SK-N-DZ (cell line): ENCODE measurements at places on chromosomes 6 and 20.

GRCh38 chr6:34341481-34341971, 50.9 kb downstream of the NUDT3 start:
- no peak for DNase-seq

GRCh38 chr6:142550310-142551063, 248.7 kb downstream of the ADGRG6 start:
- no peak for DNase-seq

DNA sequence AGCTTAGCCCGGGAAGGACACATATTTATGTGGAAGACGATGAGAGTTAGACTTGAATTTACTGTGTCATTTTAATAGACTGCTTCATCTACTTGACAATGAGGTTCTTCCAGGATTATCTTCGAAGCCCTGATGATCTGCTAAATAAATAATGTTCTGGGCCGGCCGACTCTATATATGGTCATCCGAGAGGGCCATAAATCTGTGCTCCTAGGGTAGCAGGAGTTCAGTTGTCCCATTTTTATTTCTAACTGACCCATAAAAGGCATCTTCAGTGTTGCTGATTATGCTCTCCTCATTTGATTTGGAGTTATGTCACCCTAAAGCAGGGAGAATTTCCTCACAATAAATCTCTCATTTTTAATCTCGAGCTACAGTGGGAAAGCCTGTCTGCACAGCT, 217.1 kb downstream of the SLC24A3 start:
- DNase-seq = no peak

GRCh38 chr6:53938810-53939209, 144.0 kb downstream of the LRRC1 start:
- DNase-seq = no peak

DNA sequence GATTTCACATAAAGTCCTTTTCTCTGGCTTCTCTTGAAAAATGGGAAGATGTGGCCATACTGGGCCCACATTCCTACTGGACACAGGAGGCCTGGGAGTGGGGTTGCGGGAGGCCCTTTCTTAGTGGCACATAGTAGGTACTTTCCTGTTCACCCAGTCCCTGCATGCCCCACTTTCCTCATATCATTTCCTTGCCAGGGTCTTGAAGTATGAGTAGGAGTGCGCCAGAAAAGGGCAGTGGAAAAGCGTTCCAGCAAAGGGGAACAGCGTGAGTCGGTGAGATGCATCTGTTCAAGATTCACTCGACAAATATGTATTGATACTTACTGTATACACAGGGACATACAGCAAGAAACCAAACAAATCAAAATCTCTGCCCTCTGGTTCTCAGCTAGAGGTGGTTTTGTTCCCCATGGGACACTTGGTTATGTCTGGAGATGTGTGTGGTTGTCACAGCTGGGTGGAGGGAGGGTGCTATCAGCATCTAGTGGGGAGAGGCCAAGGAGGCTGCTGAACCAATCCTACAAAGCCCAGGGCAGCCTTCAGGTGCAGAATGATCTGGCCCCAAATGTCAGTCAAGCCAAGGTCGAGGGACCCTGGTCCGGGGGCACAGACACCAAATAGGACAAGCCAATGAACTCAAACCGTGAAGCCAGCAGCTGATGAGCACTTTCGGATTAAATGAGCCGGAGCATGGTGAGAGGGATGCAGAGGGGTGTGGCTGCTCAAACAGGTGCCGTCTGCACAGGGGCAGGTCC, 151.4 kb downstream of the CEBPB start:
- DNase-seq = no peak

- peak; percentile 48 for DNase-seq
Observed at GRCh38 chr20:20568604-20569205, 143.7 kb downstream of the RALGAPA2 start.

GRCh38 chr6:41289815-41290214, 3.3 kb upstream of the TREM1 start:
- DNase-seq = no peak

DNA sequence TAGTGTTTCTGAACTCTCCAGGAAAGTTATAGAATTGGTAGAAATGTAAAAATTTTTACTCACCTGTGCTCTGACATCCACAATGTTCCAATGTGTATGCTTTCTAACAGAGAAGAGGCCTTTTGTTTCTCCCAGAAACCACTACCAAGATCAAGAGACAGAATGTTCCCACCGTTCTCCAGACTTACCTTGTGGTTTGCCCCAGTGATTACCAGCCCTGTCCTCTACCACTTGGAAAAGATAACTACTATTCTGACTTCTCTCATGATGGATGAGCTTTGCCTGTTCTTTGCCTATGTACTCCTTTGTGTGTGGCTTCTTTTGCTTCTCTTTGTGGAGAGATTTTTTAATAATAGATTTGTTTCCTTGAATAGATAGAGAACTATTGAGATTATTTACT, 173.0 kb upstream of the SCGN start:
- no peak for DNase-seq

GRCh38 chr6:104301951-104302350, 557.8 kb downstream of the HACE1 start:
- DNase-seq = no peak

GRCh38 chr6:138001750-138002349, 105.4 kb downstream of the PERP start:
- DNase-seq = peak; percentile 31

- DNase-seq = no peak
Observed at GRCh38 chr20:41782730-41783406, 164.7 kb upstream of the CHD6 start.

DNA sequence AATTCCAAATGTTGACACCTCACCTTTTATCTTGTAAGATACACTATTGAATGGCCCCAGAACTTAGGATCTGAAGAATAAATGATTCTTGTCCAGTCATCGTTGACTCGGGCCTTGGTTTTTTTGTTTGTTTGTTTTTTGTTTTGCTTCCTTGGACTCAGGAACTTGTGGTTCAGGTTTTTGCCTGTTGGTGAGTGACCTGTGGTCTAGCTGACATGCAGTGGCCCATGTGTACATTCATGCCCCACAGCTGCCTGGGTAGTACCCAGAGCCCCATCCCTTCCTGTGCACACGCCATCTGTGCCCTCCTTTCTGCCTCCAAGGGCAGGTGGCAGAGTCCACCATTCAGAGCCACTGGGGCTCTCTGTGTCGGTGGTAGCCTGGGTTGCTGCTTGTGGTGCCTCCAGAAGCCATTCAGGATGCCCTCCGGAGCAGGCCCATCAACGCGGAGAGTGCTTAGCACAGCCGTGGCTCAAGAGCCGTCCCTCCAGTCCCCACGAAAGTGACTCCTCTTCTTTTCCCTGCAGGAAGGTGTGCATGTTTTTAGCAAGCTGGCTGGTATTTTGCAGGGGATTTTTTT, 85.9 kb downstream of the SYNJ2 start:
- DNase-seq = no peak

DNA sequence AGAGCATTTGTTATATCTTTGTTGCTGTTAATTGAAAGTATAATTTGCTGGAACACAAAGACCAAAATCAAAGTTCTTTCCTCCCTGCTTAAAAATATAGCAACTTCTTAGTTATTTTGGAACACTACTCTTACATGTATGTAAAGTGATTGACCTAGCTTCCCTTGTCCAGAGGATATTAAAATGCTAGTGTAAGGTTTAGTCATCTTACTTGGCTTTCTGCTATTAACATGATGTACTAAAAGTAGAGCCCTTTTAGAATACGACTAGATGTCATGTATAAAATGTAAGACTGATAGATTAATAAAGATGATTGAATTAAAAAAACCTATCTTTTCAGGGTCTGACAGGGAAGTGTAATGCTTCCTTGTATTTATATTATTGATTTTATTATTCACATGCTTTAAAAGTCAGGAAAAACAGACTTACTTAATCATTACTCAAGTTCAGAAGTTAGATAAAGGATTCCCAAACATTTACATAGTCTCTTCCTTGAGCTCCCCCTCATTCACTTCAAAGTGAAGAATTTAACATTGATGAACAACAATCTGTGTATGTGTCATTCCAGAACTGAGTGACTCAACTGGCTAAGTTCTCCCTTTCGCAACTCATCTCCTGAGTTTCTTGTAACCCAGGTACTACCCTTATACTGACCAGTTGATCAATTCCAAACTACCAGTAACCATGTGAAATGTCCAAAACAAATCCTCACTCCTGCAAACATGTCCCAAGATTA, 50.9 kb downstream of the BTBD9 start:
- DNase-seq = no peak

GRCh38 chr6:157376241-157376640, 4.7 kb upstream of the ZDHHC14 start:
- no peak for DNase-seq

GRCh38 chr6:150412221-150412620, 43.4 kb downstream of the IYD start:
- DNase-seq = no peak

GRCh38 chr6:44082872-44083321, 44.4 kb downstream of the MRPL14 start:
- no peak for DNase-seq

DNA sequence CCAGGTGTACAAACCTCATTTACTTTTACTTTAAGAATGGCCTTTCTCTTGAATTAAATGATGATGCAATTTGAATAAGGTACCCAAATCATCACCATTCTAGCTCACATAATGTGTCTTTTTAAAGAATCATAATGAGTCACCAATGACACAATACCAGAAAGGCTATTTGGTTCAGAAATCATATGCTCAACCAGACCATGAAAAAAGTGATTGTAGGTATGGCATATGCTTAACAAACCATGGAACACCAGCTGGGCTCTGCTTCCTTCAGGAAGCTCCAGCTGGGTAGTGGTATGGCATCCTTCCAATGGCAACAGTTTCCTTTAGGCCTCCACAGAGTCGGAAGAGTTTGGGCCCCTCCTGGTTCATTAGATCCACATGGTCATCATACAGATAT, 128.2 kb downstream of the FRK start:
- no peak for DNase-seq

GRCh38 chr20:43383026-43383795, 74.5 kb upstream of the SRSF6 start:
- no peak for DNase-seq

- DNase-seq = no peak
Observed at GRCh38 chr6:138005846-138006245, 101.4 kb downstream of the PERP start.

- DNase-seq = no peak
Observed at GRCh38 chr6:90596967-90597539, 10.2 kb upstream of the MAP3K7 start.

DNA sequence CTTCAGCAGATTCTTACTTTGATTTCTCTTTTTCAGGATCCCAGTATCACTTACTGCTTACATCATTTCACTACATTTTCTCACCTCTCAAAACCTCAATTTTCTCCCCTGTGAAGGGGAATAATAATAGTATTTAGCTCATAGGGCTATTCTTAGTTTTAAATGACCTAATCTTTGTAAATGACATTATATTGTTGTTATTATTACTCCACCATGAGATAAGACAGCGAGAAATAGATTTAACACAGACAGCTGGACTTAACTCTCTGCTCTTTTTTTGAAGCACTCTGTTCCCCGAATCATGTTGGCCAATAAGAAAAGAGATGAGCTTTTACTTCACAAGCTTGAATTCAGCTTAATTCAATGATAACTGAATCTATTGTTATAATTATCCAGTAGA, 108.5 kb upstream of the QKI start:
- no peak for DNase-seq

DNA sequence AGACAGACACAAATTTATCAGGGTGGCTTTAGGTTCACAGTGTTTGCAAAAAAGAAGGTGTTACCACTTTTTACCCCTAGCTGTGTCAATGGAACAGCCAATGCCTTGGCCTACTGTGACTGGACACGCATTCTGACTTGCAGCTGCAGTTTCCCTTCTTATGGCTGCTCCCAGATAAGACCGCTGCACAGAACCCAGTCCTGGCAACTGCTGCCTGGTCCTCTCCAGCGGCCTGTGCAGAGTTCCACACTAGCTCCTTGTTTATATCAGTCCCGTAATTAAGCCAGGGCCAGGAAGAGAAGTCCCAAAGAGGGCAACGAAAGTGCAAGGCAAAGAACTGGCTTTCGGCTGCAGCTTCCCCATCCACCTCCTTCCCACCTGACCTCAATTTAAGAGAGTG, 283.0 kb downstream of the FOXC1 start:
- DNase-seq = no peak

GRCh38 chr20:58251979-58252591, 23.6 kb upstream of the ANKRD60 start:
- DNase-seq = no peak

DNA sequence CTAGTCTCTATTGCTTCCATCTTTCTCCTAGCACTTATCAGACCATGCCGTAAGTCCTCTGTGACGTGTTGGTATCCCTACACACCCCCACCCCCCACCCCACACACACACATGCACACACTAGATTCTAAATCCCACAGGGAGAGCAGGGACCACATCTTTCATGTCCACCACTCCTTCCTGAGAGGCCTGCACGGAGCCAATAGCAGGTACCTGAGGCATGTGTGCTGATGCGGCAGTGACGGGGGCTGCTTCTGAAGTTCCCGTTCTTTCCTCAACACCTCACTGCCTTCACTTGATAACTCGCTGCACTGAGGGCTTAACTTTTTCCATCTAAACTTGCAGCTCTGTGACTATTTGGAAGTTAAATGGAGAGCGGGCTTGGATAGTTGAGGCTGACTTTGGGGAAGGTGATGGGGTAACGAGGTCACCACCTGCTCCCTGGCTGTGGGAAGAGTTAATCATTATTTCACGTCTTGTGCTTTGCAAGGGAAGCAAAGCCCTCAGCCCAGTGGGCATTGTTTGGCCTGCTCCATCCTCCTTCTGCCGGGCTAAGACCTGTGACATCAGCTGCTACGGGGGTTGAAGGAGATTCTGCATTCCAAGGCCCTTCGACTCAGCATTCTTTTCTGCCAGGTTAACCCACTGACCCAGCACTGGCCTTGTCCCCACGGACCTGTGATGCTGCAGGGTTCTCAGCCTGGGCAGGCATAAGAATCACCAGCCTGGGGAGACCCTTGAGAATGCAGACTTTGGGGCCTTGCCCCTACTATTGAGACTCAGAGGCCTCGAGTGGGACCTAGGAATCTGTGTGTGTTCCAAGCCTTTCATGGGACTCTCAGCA, 187.8 kb downstream of the ANKRD60 start:
- no peak for DNase-seq

DNA sequence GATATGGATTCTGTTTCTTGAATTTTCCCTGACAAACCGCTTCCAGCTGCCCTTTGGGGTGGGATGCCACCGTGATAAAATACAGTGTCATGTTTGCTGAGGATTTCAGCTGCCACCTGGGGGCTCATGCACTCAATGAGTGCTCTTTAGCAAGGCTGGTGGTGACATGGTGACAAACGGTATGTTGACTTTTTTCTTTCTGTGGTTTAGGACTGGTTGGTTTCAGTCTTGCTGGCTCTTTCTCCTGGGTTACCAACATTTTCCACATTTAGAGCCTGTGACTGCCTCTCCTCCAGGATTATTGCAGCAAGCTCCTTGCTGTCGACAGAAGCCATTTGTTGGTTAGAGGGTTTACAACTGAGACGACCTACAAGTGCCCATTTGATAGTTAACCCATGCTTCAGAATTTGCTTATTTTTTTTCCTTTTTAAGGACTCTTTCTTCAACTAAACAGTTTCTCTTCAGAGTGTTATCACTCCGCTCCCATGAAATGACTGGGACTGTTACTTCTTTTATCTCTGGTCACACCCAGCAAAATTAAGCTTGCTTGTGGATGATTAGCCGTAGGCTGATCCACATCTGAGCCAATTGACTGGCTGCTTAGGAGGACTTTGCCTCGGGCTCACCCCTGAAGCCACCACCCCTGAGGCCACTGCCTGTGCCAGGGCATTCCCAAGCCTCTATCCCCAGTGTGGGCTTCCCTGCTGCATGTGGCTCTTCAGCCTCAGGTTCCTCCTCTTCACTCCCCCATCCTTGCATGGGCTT, 48.4 kb upstream of the CDYL start:
- no peak for DNase-seq

- DNase-seq = peak; percentile 20
Observed at GRCh38 chr6:16129623-16130401, 926 bp downstream of the MYLIP start.

- no peak for DNase-seq
Observed at GRCh38 chr20:2701671-2702081, 9.1 kb downstream of the EBF4 start.
